ENCODE measurements at places on chromosomes 2 and 18. TPM values are rescaled to one million over a fixed set of nuclear protein-coding genes. Genes with fewer than 3 reads are reported as not detected.

- no peak overlapping the region for H3K4me3 ChIP-seq
- no peaks in the 10 kb centered on the region for H3K27me3 ChIP-seq
- no peak overlapping the region for H3K27ac ChIP-seq
- no peak for DNase-seq
- H3K36me3 ChIP-seq, result no peaks in the 10 kb centered on the region
Observed at GRCh38 chr2:49404108-49404507, 249.8 kb upstream of the FSHR start.

- H3K27me3 ChIP-seq, result peaks cover 30% of the 10 kb centered on the region
- no peaks in the 10 kb centered on the region for H3K36me3 ChIP-seq
- DNase-seq, result no peak
- H3K27ac ChIP-seq, result no peak overlapping the region
- no peak overlapping the region for H3K4me3 ChIP-seq
Observed at GRCh38 chr2:50344509-50345106, 687.3 kb downstream of the NRXN1 start.

- no peaks in the 10 kb centered on the region for H3K4me1 ChIP-seq
- no peak overlapping the region for H3K4me3 ChIP-seq
- no peak overlapping the region for H3K27ac ChIP-seq
- H3K36me3 ChIP-seq, result no peaks in the 10 kb centered on the region
- no peaks in the 10 kb centered on the region for H3K27me3 ChIP-seq
Observed at GRCh38 chr2:63651861-63652651, 63.3 kb downstream of the MDH1 start.

- peaks cover 54% of the 10 kb centered on the region for H3K4me1 ChIP-seq
- H3K27ac ChIP-seq, result peak overlapping the region; percentile 36
- H3K27me3 ChIP-seq, result no peaks in the 10 kb centered on the region
- no peak overlapping the region for H3K4me3 ChIP-seq
- no peaks in the 10 kb centered on the region for H3K36me3 ChIP-seq
Observed at GRCh38 chr2:223930103-223930976, 14.8 kb downstream of the WDFY1 start.

DNA sequence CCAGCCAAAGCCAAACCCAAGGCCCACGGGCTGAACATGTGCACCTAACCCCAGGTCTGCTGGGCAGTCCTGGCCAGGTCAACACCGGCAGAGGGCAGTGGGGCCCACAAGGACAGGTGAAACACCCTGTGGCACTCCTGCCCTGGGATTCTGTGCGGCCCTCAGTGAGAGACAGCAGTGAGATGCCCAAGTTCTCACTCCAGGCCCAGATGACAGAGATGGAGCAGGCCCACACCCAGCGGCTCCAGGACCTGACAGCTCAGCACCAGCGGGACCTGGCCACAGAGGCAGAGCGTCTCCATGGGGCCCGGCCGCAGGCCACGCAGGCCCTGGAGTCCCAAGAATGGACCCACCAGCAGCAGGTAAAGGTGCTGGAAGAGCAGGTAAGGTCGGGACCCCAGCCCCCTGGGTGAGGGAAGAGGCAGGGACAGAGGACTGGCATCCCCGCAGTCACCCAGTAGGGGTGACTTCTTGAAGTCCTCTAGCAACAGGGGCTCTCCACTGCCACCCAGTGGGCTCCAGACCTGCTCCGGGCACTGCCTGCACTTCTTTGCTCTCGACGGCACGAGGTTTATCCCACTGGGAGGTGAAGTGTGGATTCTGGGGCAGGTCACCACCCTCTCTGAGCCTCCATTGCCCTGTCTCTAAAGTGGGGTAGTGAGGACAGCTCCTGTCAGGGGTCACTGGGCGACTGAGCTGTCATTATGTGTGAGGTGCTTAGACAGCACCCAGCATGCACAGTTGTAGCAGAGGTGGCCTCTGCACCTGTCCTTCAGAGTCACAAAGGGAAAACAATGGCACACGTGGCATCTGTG lies 8.8 kb upstream of the SNED1 start:
- peak; percentile 63 for DNase-seq
- peaks cover 47% of the 10 kb centered on the region for H3K4me1 ChIP-seq
- H3K27me3 ChIP-seq, result no peaks in the 10 kb centered on the region
- H3K4me3 ChIP-seq, result no peak overlapping the region
- H3K27ac ChIP-seq, result no peak overlapping the region

DNA sequence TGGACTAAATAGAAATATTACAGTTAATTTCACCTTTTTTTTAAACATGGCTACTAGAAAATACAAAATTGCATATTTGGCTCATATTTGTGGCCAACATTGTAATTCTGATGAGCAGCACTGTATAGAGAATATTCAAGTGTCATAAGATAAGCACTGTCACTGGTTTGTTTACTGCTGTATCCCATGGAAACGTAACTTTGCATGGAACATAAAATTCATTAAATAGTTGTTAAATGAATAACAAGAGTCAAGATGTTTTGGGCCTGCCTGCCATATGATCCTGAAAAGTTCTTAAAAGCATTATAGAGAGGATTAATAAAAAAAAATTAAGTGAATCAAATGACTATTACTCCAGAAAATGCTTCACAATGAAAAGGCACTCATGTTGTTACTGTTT lies 763.7 kb upstream of the CRIM1 start:
- no peak for DNase-seq
- H3K4me1 ChIP-seq, result no peaks in the 10 kb centered on the region
- H3K4me3 ChIP-seq, result no peak overlapping the region
- H3K27ac ChIP-seq, result no peak overlapping the region

GRCh38 chr2:55119711-55120487 lies 69.6 kb upstream of the RTN4 start:
- peak overlapping the region; percentile 66 for H3K27ac ChIP-seq
- no peak overlapping the region for H3K4me3 ChIP-seq
- no peaks in the 10 kb centered on the region for H3K27me3 ChIP-seq

- no peaks in the 10 kb centered on the region for H3K4me1 ChIP-seq
- no peak overlapping the region for H3K27ac ChIP-seq
- H3K36me3 ChIP-seq, result no peaks in the 10 kb centered on the region
- no peak for DNase-seq
- no peaks in the 10 kb centered on the region for H3K27me3 ChIP-seq
Observed at GRCh38 chr2:31813016-31813415, 197.8 kb downstream of the MEMO1 start.

GRCh38 chr2:45264227-45265225 lies 255.3 kb upstream of the SIX2 start:
- H3K4me1 ChIP-seq, result no peaks in the 10 kb centered on the region
- no peak for DNase-seq
- H3K36me3 ChIP-seq, result no peaks in the 10 kb centered on the region
- H3K27ac ChIP-seq, result no peak overlapping the region
- H3K4me3 ChIP-seq, result no peak overlapping the region
- no peaks in the 10 kb centered on the region for H3K27me3 ChIP-seq

DNA sequence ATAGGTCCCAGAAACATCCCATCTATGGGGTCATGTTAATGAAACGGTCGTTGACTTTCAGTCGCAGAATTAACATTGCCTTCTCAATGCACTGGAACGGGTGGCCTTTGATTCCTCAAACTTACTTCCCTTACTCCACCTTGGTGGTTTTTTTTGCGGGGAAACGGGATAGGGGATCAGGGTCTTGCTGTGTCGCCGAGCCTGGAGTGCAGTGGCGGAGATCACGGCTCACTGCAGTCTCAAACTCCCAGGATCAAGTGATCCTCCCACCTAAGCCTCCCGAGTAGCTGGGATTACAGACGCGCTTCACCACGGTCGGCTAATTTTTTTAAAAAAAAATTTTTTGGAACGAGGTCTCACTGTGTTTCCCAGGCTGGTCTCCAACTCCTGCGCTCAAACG lies 754 bp downstream of the ATG16L1 start:
- H3K4me1 ChIP-seq, result peaks cover 31% of the 10 kb centered on the region
- H3K27me3 ChIP-seq, result no peaks in the 10 kb centered on the region
- DNase-seq, result no peak
- peak overlapping the region; percentile 87 for H3K4me3 ChIP-seq

GRCh38 chr2:107072150-107072940 lies 186.4 kb upstream of the ST6GAL2 start:
- no peaks in the 10 kb centered on the region for H3K4me1 ChIP-seq
- H3K36me3 ChIP-seq, result no peaks in the 10 kb centered on the region
- no peak for DNase-seq
- no peak overlapping the region for H3K4me3 ChIP-seq
- no peaks in the 10 kb centered on the region for H3K27me3 ChIP-seq
- no peak overlapping the region for H3K27ac ChIP-seq

DNA sequence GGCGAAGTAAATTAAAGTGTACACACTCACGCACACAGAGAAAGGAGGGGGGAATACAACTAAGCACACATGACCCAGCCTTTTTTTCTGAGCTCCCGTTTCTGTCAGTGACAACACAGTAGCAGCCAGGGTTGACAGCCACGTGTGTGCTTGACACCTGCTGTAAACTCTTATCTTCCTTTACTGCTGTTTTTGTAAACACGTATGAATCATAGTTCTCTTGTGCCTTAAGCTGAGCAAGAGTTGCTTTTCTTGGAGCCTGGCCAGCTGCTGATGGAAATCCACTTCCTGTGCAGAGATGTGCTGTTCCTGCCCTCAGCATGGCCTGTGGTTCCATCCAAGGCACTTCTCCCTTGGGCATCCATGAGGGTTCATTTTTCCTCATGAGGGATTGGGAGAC lies 561.9 kb downstream of the GALR1 start:
- no peaks in the 10 kb centered on the region for H3K27me3 ChIP-seq
- H3K27ac ChIP-seq, result no peak overlapping the region
- no peak for DNase-seq
- no peaks in the 10 kb centered on the region for H3K4me1 ChIP-seq

- DNase-seq, result no peak
- H3K4me3 ChIP-seq, result no peak overlapping the region
- H3K27me3 ChIP-seq, result no peaks in the 10 kb centered on the region
- no peaks in the 10 kb centered on the region for H3K36me3 ChIP-seq
- no peak overlapping the region for H3K27ac ChIP-seq
Observed at GRCh38 chr2:103176294-103176915, 414.6 kb downstream of the TMEM182 start.

GRCh38 chr2:66538291-66538690 lies 103.4 kb downstream of the MEIS1 start:
- H3K27me3 ChIP-seq, result no peaks in the 10 kb centered on the region
- no peaks in the 10 kb centered on the region for H3K36me3 ChIP-seq
- DNase-seq, result no peak
- H3K27ac ChIP-seq, result no peak overlapping the region

- peaks cover 9% of the 10 kb centered on the region for H3K36me3 ChIP-seq
- H3K27me3 ChIP-seq, result no peaks in the 10 kb centered on the region
- DNase-seq, result no peak
Observed at GRCh38 chr2:178484245-178485041, 4.2 kb downstream of the PLEKHA3 start.

DNA sequence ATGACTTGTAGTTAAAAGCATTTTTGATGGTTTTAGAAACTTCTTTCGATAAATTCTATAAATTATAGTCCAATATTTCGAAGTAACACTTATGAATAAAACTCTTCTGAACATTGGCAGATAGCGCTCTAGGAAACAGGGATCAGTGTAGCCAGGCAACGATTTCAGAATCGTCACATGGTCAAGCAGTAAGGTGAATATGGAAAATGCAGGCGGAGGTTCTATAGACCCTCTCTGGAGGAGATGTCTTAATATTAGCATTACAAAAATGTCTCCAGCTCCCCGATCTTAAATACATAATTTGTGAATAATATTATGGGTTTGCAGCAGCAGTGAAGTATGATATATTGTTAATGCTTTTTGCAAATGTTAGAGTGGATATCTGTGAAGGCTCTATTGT lies 310.3 kb downstream of the SS18 start:
- no peaks in the 10 kb centered on the region for H3K27me3 ChIP-seq
- H3K4me3 ChIP-seq, result no peak overlapping the region
- H3K27ac ChIP-seq, result no peak overlapping the region
- no peak for DNase-seq
- no peaks in the 10 kb centered on the region for H3K4me1 ChIP-seq

DNA sequence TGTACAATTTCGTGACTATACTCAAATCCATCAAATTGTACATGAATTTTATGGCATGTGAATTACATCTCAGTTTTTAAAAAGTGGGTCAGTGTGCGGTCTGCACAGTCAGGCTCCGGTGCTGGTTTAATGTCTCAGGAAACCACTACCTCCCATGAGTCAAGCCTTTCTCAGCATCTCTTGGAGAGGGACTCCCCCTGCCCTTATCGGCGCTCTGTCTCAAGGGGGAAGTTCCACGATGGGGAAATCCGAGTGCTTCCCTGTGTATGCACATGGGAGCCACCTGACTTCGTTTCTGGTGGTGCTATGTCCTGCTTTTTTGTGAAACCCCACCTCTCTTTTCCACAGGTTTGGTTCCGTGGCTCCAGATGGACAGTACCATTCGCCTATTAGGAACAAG lies 72.5 kb downstream of the ACOXL start:
- H3K27me3 ChIP-seq, result peaks cover 11% of the 10 kb centered on the region
- no peaks in the 10 kb centered on the region for H3K36me3 ChIP-seq
- no peaks in the 10 kb centered on the region for H3K4me1 ChIP-seq

DNA sequence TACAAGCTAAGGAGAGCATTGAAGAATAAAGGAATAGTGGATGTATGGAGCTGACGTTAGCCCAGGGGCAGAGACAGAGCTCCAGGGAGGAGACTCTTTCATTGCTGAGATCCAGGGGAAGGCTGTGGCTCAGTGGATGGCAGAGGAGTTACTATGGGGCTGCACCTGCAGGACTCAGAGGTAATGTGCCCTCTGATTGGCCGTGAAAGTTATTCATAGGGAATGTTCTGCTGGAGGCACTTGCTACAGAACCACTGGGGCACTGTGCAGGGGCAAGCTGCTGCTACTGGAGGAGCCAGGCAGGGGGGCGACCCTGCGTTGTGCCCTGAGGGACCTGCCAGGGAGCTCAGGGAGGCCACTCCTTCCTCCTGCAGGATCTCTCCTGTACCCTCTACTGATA lies 199.2 kb downstream of the PTPRM start:
- no peaks in the 10 kb centered on the region for H3K4me1 ChIP-seq
- no peak overlapping the region for H3K4me3 ChIP-seq
- no peak for DNase-seq
- no peaks in the 10 kb centered on the region for H3K36me3 ChIP-seq
- H3K27ac ChIP-seq, result no peak overlapping the region

- H3K36me3 ChIP-seq, result no peaks in the 10 kb centered on the region
- DNase-seq, result no peak
- no peak overlapping the region for H3K4me3 ChIP-seq
- no peaks in the 10 kb centered on the region for H3K4me1 ChIP-seq
- H3K27me3 ChIP-seq, result no peaks in the 10 kb centered on the region
- H3K27ac ChIP-seq, result no peak overlapping the region
Observed at GRCh38 chr18:77784759-77785379, 535.2 kb downstream of the GALR1 start.

GRCh38 chr2:153311432-153311831 lies 167.1 kb downstream of the RPRM start:
- no peaks in the 10 kb centered on the region for H3K36me3 ChIP-seq
- no peaks in the 10 kb centered on the region for H3K4me1 ChIP-seq
- DNase-seq, result no peak
- no peak overlapping the region for H3K4me3 ChIP-seq

The NYAP2 gene
- 1.1 TPM for total RNA-seq

The LRP2 gene
- total RNA-seq, result 47.8 TPM

The C2orf76 gene
- 11.6 TPM for total RNA-seq

The TCF23 gene
- 1.2 TPM for total RNA-seq

The CHMP1B gene
- total RNA-seq, result 39.4 TPM

The GALNT14 gene
- 0.83 TPM for total RNA-seq

The G6PC2 gene
- not detected for total RNA-seq

The SERPINB13 gene
- total RNA-seq, result not detected

The SLC25A52 gene
- not detected for total RNA-seq

The OBSL1 gene
- total RNA-seq, result 49.4 TPM

The RNF152 gene
- total RNA-seq, result 13.4 TPM

The CCDC102B gene
- total RNA-seq, result 29.4 TPM

The BARD1 gene
- total RNA-seq, result 18.5 TPM

The NT5DC4 gene
- total RNA-seq, result 0.53 TPM

The CIB4 gene
- total RNA-seq, result not detected

The SLC8A1 gene
- 58.5 TPM for total RNA-seq

Measured in lower lobe of right lung (tissue), 2 donors.